Right hindlimb (tissue), 1 donor: ENCODE measurements at places on chromosomes 4 and X.
A peak's percentile ranks its signal among the peaks of the same experiment; 100 is the strongest.

- no peak for DNase-seq
Measured at GRCh38 chr4:24772952-24773351, 22.4 kb upstream of the SOD3 start.

- no peak for DNase-seq
Measured at GRCh38 chr4:6148506-6149205, 51.7 kb downstream of the JAKMIP1 start.

DNA sequence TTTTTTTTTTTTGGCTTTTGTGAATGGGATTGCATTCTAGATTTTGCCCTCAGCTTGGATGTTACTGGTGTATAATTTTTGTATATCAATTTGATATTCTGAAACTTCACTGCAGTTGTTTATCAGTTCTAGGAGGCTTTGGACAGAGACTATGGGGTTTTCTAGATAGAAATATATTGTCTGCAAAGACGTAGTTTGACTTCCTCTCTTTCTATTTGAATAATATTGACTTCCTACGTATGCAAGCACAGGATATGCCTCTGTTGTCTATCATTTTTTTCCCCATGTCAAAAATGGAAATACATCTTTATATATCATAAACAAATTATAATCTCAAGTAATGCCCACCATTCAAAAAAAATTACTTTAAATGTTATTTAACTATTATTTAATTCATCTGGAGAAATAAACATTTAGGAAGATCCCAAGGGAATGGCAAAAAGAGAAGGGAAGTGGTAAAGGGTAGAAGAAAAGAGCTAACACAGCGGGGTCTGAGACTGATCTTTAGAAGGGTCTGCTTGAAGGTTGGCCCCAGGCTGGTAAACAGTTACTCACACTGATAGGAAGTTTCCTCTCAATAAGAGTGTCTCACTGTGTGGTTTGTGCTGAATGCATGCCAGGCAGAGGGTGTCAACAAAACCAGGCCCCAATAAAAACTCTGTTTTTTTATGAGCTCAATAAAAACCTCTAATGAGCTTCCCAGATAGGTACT lies 35.7 kb downstream of the ZNF518B start:
- no peak for DNase-seq

GRCh38 chrX:133645977-133646718 lies 230.9 kb upstream of the GPC4 start:
- DNase-seq: no peak

DNA sequence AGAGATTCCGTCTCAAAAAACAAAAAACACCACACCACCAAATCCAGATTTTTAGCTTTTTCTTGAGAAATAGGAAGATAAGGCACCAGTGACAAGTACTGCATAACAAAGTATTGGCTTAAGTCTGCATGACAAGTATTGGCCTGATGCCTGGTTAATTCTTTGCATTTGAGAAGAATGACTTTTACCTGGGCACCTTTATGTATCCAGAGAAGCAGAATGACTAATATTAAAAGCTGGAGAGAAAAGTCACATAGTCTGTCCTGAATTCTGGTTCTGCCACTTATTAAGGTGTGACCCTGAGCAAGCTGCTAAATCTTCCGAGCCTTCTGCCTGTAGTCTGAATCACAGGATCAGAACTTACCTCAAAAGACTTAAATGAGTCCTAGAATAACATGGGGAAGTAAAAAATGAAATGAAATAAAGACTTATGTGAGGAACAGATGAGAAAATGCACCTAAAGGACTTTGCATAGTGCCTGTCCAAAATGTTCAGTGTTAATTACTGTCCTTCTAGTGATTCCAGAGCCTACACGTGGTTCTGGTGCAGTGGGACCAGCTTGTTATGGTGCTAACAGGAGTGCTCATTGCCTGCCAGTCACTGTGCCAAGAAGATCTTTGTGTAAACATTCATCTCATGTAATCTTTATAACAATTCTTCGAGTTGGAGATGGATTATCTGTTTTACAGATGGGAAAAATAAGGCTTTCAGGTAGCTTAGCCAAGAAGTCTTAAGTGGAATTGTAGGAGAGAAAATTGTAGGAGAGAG lies 31.6 kb downstream of the UGDH start:
- peak; percentile 22 for DNase-seq

GRCh38 chr4:163200727-163201349 lies 34.1 kb upstream of the NAF1 start:
- DNase-seq: no peak

GRCh38 chr4:78556665-78557064 lies 5.1 kb downstream of the ANXA3 start:
- DNase-seq: no peak

GRCh38 chr4:81120055-81120454 lies 89.5 kb downstream of the BMP3 start:
- no peak for DNase-seq

DNA sequence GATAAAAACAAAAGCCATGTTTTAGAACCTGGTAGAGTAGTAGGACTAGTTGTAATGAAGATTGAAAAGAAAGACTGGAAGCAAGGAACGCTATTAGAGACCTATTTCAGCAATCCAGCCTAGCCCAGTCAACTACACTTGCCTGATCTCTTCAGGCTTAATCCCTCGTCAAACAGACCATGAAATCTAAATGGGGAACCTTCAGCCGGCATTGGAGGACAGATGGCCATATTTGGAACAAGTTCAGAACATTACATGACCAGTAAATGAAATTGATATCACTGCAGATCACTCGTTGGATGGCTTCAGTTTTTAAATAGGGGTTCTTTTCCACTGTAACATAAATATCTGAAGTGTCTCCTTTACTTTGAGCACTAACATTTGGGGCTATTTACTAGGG lies 84.8 kb upstream of the WDR44 start:
- DNase-seq: peak; percentile 19

DNA sequence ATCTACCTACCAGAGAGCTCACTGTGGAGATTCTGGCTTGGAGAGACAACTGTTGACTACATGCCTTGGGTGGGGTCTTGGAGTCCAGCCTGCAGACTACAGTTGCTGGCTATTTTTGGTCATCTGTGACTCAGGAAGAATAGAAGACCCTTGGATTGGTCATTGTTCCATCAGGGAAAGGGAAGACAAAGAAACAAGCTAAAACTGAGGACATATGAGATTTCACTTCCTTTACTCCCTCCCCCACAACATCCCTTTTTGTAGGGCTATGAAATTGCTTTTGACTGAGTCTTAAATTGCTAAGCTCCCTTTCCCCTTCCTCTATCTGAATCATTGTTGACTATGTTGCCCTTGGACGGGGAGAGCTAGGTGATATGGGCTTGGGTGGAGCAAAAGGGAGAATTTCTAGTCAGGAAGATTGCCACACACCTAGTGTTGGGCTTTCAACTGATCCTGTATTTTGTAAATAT lies 11.7 kb downstream of the MSN start:
- no peak for DNase-seq

DNA sequence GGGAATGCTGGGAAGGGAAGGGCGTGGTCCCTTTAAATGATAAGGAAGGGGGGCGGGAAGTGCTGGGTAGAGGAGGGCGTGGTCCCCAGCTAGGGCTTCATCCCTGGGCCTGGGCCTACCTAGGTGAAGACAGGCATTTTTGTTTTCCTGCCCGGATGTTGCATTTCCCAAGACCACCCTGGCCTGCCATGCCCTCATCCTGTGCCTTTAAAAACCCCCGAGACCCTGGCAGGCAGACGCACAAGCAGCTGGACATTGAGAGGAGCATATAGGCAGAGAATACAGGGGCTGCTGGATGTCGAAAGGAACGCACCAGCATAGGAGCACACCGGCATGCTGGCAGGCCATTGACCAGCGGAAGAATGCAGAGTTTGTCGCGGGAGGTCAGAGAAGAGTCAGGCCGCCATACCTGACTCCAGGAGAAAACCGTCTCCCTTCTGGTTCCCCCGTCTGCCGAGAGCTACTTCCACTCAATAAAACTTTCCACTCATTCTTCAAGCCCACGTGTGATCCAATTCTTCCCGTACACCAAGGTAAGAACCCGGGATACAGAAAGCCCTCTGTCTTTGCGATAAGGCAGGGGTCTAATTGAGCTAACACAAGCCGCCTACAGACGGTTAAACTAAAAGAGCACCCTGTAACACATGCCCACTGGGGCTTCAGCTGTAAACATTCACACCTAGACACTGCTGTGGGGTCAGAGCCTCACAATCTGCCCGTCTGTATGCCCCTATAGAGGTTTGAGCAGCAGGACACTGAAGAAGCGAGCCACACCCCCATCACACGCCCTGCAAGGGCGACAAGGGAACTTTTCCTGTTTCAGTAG lies 2.9 kb upstream of the AGA start:
- no peak for DNase-seq

- DNase-seq: no peak
Measured at GRCh38 chr4:82415922-82416365, 14.3 kb downstream of the HNRNPDL start.

DNA sequence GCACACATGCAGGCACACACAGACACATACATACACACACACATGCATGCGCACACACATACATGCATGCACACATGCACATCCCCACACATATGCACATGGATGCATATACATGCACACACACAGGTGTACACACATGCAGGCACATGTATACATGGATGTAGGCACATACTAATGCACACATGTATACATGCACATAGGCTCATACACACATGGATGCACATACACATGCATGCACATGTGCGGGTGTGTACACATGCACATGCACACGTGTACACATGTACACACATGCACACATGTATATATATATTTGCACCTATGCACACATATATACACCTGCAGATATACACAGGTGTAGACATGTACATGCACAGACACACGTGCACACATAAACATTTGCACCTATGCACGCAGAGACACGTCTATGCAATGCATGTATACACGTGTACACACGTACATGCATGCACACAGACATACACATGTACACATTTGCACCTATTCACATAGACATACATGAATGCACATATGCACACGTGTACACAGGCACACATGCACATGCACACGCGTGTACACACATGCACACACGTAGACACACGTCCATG lies 4.0 kb downstream of the PLCXD1 start:
- DNase-seq: no peak

- DNase-seq: no peak
Measured at GRCh38 chrX:37813570-37813969, 33.7 kb downstream of the CYBB start.

DNA sequence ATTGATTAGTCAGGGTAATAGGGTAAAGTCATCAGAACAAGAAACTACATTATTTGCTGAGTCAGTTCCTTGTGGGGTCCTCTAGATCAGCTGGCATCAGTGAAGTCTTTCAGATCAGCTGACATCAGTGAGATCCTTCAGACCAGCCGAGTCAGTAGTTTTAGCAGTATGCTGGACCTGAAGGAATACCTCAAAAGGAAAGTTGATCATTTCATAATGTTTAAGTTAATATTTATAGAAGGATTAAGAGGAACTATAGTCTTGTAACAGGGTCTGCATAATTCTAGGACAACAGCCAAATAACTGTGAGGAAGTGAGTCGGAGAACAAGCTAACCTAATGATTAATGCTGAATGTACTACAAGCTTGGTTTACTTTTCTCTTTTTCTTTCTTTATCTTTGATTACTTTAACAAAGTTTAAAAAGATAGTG lies 958 bp upstream of the UGT2B7 start:
- no peak for DNase-seq

- DNase-seq: peak; percentile 57
Measured at GRCh38 chr4:55125087-55125721, at the start of gene KDR. TSS of gene KDR (minus strand) at chr4:55125595. CDS start at chr4:55125293, 302 bp downstream.

DNA sequence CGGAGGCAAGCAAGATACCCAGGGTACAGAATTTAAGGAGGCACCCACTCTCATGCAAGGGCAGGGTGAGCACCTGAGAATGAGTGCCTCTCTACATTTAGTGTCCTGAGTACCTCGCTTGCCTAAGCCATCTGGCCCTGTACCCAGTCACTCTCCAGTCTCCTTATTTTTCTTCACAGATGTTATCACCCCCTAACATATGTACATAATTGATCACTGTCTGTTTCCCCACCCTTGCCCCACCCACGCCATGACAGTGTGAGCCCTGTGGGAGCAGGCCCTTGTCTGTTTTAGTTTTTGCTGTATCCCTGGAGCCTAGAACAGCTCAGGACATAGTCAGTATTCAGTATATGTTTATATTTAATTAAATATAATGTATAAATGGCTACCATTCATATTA lies 113.6 kb downstream of the SPRY1 start:
- DNase-seq: no peak

DNA sequence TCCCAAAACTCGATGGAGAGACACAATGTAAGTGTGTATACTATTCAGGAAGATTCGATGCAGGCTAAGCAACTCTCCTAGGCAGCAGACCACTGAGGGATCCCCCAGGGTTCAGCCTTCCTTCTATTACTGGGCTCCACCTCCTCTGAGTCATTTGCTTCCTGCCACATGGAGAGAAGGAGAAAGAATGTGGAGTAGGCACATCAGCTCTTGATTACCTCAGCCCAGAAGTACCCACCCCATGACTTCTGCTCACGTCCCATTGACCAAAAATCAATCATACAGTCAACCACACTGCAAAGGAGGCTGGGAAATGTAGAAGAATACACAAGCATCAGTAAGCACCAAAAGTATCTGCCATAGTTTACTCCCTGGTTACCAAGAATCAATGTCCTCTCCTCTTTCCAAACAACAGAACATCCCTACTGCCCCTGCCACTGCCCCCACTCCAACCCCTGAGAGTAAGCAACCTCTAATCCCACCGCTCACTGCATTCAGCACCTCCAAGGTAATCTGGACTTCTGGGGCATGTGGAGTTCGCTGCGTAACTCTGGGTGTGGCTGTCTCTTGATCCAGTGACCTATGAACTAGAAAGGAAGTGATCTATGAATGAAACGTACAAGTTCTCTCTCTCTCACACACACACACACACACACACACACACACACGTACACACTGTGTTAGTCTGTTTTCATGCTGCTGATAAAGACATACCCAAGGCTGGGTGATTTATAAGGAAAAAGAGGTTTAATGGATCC lies 91.2 kb upstream of the C1QTNF7 start:
- no peak for DNase-seq

DNA sequence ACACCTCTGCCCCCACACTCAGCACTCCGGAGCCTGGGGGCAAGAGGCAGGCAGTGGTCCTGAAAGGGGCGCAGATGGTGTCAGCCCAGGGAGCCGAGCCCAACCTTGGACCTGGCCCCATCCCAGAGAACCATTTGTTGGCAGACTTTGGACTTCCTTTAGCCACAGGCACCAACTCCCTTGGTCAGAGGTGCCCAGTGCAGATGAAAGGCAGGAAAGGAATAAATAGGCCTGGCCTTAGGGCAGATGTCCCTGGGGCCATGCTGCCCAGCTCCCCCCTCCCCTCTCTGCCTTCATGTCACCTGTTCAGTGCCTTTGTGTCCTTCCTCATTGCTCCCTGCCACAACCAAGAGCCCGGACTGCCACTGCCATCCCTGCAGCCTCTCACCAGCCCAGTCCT lies 52.8 kb downstream of the SEL1L3 start:
- DNase-seq: no peak

- DNase-seq: no peak
Measured at GRCh38 chr4:109441862-109442458, 8.3 kb downstream of the SEC24B start.

DNA sequence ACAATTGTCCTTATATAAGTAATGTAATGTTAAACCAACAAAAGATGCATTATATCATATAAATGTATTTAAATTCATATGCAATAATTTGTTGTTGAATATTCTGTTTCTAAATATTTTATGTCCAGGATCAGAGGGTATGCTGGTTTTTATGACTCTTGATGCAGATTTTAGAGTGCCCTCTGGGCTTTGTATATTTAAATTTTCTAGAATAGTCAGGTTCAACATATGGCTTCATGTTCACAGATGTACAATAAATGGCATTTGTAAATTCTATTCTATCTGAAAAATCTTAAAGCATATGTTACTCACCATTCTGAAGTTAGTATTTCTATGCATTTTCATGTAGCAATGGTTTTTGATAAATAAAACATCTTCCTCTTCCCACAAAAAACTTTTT lies 1555.4 kb downstream of the PCDH18 start:
- no peak for DNase-seq

GRCh38 chr4:102007959-102008425 lies 217.5 kb downstream of the BANK1 start:
- DNase-seq: no peak
